Fibroblast of lung (primary cell): ENCODE measurements at places on chromosomes 5 and 9.

GRCh38 chr5:13003457-13003856 lies 941.0 kb downstream of the DNAH5 start:
- no peak overlapping the region for H3K27ac ChIP-seq
- no peak for DNase-seq

DNA sequence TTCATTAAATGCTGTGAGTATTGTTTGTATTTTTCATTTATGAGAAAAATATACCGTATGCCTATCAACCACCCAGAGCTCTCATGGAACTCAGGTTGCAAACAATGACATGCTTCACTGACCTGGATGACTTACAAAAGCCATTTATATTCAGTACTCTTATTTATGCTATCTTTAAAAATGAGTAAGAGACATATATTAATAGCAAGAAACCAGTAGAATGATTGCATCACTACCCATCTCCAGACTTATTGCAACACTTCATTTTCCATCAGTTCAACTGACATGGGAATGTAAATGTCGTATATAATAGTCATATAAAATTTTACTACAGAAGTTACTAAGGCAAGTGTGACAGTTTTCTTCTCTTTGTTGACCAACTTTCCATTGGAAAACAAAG lies 69.1 kb downstream of the OTP start:
- no peaks in the 10 kb centered on the region for H3K36me3 ChIP-seq
- H3K4me1 ChIP-seq = no peaks in the 10 kb centered on the region
- H3K27me3 ChIP-seq = peaks cover 3% of the 10 kb centered on the region
- H3K4me3 ChIP-seq = no peak overlapping the region

GRCh38 chr5:24633715-24634325 lies 11.0 kb downstream of the CDH10 start:
- no peak overlapping the region for H3K27ac ChIP-seq
- no peaks in the 10 kb centered on the region for H3K27me3 ChIP-seq
- H3K4me3 ChIP-seq = no peak overlapping the region
- H3K4me1 ChIP-seq = no peaks in the 10 kb centered on the region
- no peaks in the 10 kb centered on the region for H3K36me3 ChIP-seq

DNA sequence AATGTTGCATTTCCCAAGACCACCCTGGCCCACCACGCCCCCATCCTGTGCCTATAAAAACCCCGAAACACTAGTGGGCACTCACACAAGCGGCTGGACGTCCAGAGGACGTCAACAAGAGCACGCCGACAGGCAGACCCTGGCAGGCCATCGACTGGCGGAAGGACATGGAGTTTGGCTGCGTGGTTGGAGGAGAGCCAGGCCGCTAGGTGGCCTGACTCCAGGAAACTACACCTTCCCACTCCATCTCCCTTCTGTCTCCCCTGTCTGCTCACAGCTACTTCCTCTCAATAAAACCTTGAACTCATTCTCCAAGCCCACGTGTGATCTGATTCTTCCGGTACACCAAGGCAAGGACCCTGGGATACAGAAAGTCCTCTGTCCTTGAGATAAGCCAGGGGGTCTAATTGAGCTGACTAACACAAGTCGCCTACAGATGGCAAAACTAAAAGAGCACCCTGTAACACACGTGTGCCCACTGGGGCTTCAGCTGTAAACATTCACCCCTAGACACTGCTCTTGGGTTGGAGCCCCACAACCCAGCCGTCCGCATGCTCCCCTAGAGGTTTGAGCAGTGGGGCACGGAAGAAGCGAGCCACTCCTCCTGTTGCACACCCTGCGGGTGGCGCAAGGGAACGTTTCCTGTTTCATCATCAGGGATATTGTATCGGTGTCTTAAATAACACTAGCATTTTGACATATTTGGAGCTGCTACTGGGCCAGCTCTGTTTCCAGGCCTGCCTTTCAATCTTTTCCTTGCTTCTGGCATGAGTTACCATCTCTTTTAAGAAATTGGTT lies 54.5 kb upstream of the TAF11L2 start:
- no peak overlapping the region for H3K27ac ChIP-seq
- no peak for DNase-seq
- H3K4me3 ChIP-seq = no peak overlapping the region

GRCh38 chr5:135568246-135568645 lies 10.5 kb downstream of the CXCL14 start:
- no peak overlapping the region for H3K4me3 ChIP-seq
- no peaks in the 10 kb centered on the region for H3K4me1 ChIP-seq
- H3K27ac ChIP-seq = no peak overlapping the region
- no peaks in the 10 kb centered on the region for H3K36me3 ChIP-seq
- H3K27me3 ChIP-seq = no peaks in the 10 kb centered on the region

DNA sequence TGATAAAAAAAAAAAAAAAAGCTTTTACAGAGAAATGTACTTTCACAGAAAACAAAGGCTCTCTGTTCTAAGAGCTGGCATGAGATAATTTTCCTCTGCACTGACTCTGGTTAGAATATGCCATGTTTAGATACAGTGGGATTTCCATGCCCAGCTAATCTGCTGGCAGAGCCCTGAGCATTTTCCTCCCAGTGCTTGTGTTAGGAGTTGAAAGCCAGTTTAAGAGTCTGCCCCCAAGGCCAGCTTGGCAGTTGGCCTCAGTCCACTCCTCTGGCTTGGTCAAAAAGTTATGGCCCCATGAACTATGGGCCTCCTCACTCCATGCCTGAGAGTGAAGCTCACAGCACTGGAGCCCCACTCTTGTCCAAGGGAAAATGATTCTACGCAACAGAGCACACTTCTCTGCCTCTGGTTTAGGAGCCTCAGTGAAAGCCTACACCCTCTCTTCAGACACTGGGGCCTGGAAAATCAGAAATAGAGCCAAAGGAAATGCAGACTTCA lies 21.9 kb downstream of the MOCS2 start:
- H3K27me3 ChIP-seq = no peaks in the 10 kb centered on the region
- no peak overlapping the region for H3K4me3 ChIP-seq

DNA sequence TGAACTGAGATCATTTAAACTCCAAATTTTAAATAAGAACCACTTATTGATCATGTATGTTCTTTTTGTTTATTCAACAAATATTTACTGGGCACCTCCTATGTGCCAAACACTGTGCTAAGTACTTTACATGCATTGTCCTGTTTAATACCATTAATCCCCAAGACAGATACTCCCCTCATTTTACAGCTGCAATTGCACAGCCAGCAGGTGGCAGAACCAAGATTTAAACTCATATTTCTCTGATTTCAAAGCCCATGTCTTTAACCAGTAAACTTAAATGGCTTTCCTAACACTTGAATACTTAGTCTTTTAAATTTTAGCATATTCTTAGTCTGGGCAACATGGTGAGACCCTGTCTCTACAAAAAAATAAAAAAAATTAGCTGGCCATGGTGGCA lies 43.4 kb upstream of the KIAA1958 start:
- H3K4me3 ChIP-seq = no peak overlapping the region
- H3K36me3 ChIP-seq = peaks cover 3% of the 10 kb centered on the region
- DNase-seq = peak; percentile 16
- peaks cover 2% of the 10 kb centered on the region for H3K4me1 ChIP-seq

DNA sequence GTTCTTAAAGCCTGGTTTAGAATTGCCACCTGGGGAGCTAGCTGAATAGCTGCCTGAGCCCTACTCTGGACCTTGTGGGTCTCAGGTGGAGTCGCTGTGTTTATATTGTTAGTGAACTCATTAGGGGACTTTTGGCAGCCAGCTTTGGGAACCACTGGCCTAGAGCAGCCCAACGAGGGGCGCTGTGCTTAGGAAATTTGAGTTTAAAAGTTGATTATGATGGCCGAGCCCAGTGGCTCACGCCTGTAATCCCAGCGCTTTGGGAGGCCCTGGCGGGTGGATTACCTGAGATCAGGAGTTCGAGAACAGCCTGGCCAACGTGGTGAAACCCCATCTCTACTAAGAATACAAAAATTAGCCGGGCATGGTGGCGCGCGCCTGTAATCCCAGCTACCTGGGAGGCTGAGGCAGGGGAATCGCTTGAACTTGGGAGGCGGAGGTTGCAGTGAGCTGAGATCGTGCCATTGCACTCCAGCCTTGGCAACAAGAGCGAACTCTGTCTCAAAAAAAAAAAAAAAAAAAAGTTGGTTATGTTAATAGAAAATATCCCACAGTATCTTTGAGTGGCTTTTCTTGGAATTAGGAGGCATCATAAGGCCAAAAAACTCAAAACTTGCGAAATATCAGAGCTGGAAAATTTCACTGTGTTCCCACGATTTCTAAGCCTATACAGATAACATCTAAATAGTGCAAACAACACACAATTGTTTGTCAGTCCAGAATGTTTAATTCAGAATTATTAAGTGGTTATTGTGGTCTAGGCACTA lies 809 bp downstream of the MCCC2 start:
- H3K36me3 ChIP-seq = no peaks in the 10 kb centered on the region
- DNase-seq = peak; percentile 9
- H3K27me3 ChIP-seq = no peaks in the 10 kb centered on the region
- H3K27ac ChIP-seq = peak overlapping the region; percentile 74
- H3K4me3 ChIP-seq = peak overlapping the region; percentile 79
- H3K4me1 ChIP-seq = no peaks in the 10 kb centered on the region

DNA sequence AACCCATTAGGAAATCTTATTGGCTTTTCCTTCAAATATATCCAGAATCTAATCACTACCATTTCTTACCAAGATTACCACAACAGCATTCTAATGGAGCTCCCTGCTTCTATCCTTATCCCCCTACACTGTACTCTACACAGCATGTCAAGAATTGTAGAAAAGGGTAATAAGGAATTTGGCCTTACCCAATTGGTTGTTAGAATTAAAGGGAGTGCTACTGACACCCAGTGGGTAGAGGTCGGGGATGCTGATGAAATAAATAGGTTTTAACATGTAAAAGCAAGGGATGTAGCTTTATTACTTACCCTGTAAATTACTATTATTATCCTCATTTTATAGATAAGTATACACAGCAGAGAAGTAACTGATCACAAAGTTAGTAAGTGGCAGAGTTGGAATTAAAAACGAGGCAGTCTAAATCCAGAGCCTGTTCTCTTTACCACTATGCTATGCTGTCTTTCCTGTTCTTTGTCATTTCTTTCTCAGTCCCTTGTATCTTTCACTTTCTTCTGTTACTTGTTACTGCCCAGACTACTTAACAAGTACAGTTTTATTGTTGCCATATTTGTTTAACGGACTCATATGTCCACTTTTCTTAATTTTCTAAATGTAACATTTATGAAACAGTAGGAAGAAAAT lies 10.5 kb downstream of the SLC38A9 start:
- H3K4me3 ChIP-seq = no peak overlapping the region
- DNase-seq = no peak
- no peaks in the 10 kb centered on the region for H3K36me3 ChIP-seq
- H3K4me1 ChIP-seq = no peaks in the 10 kb centered on the region

DNA sequence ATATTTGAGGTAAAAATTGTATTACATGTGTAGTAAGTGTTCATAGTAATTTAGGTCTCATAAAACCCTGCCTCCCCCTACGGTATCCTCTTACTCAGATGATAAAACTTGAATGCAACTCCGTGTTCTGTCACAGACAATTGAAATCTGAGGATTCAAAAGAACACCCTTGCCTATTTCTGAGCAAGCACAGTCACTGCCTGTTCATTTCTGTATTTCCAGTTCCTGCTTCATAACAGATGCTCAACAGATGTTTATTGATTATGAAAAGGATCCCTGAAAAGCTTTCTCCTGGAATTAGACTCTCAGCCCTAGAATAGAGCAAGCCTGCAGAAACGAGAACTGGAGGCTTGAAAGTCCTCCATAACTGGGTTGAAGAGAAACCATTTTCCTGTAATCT lies 144.1 kb upstream of the SPEF2 start:
- H3K36me3 ChIP-seq = no peaks in the 10 kb centered on the region
- no peaks in the 10 kb centered on the region for H3K27me3 ChIP-seq
- no peak overlapping the region for H3K4me3 ChIP-seq
- no peak for DNase-seq

DNA sequence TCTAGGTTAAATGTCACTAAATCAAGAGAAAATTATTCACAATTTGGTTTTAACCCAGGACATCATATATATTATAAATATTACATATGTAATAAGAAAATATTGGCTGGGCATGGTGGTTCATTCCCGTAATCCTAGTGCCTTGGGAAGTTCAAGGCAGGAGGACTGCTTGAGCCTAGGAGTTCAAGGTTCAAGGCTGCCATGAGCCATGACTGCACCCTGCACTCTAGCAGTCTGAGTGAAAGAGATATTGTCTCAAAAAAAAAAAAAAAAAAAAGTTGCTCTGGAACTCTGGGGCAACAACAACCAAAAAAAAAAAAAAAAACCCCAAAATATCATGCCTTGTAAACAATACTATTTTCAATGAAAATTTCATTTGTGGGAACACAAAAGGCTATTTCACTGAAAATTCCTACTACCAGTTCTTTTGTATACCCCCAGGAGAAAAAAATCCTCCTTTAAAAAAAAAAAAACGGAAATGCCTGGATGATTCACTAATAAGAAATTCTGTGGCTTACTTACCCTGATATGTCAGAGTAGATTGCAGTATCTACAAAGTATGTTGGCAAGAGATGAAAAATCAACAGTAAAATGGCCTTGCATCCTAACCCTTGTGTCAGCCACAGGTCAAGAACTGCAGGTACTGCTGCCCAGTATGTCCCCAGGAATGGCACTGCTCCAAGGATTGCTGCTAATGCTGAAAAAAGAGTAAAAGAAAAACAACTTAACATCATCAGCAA lies 22.6 kb upstream of the CTNNAL1 start:
- no peaks in the 10 kb centered on the region for H3K36me3 ChIP-seq
- H3K27me3 ChIP-seq = no peaks in the 10 kb centered on the region
- peak overlapping the region; percentile 67 for H3K27ac ChIP-seq
- H3K4me3 ChIP-seq = no peak overlapping the region

- DNase-seq = no peak
- H3K27me3 ChIP-seq = no peaks in the 10 kb centered on the region
- no peak overlapping the region for H3K27ac ChIP-seq
- H3K36me3 ChIP-seq = no peaks in the 10 kb centered on the region
- no peaks in the 10 kb centered on the region for H3K4me1 ChIP-seq
Observed at GRCh38 chr5:164651546-164652275, 1146.3 kb downstream of the MAT2B start.

DNA sequence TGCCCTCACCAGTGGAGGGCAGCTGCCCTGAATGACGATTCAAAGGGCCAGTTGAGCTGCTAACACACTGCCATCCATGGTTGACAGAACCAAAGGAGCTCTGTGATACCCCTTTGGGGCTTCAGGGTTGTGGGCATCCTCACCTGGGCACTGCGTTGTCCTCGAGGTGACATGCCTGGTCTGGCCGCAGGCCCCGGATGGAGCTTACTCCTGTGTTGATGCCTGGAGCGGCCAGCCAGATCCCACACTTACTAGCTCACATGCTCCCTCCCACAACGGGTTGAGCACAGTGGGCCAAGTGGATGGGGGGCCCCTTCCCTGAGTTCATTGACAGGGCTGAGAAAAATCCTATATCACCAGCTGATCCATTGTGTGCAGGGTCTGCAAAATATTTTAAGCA lies 898.9 kb downstream of the TAF11L14 start:
- H3K4me1 ChIP-seq = no peaks in the 10 kb centered on the region
- no peak overlapping the region for H3K4me3 ChIP-seq
- no peaks in the 10 kb centered on the region for H3K27me3 ChIP-seq
- H3K27ac ChIP-seq = no peak overlapping the region
- DNase-seq = no peak

DNA sequence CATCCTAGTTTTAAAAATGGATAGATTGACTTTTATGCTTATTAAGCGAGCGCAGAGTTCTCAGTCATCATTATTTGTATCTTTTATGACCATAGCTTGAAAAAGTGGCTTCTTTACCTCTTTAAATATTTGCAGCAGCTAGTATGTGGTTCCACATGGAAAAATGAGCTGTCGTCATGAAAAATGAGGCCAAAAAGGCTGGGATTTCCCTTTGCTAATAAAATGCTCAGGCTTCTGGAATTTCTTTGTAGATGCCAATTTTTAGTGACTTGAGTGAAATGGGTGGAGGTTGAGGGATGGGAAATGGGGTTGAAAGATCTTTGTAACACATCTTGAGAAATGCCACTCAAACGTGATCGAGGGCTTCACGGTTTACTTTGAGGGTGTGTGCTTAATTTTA lies 35.2 kb downstream of the RAI14 start:
- peak; percentile 85 for DNase-seq
- H3K4me3 ChIP-seq = no peak overlapping the region
- no peaks in the 10 kb centered on the region for H3K27me3 ChIP-seq
- no peak overlapping the region for H3K27ac ChIP-seq
